Natural killer cell (primary cell): ENCODE measurements at places on chromosomes 13 and 19. TPM values are rescaled to one million over a fixed set of nuclear protein-coding genes. Genes with fewer than 3 reads are reported as not detected.

DNA sequence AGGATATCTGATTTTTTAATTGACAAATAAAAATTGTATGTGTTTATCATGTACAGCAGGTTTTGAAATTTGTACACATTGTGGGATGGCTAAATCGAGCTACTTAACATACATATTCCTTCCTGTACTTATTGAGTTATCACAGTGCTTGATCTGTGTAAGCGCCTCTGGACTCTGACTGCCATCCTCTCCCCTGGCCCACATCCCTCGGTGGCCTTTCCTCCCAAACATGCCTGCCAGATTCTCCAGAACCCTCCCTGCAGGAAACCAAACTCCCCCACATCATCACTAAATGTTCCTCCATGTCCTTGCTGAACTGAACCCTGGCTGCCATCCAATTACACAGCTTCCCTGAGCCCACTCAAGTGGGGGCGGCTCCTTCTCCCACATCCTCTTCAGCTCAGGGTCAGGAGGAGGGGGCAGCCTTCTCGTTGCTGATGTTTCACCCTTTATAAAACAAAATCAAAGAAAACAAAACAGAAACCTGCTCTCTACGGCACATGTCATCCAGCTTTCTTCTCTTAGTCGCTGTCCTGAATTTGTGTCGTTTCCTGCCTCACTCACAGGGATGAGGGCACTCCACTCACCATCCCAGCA, 97.1 kb upstream of the SPATA13 start:
- peak; percentile 10 for DNase-seq

DNA sequence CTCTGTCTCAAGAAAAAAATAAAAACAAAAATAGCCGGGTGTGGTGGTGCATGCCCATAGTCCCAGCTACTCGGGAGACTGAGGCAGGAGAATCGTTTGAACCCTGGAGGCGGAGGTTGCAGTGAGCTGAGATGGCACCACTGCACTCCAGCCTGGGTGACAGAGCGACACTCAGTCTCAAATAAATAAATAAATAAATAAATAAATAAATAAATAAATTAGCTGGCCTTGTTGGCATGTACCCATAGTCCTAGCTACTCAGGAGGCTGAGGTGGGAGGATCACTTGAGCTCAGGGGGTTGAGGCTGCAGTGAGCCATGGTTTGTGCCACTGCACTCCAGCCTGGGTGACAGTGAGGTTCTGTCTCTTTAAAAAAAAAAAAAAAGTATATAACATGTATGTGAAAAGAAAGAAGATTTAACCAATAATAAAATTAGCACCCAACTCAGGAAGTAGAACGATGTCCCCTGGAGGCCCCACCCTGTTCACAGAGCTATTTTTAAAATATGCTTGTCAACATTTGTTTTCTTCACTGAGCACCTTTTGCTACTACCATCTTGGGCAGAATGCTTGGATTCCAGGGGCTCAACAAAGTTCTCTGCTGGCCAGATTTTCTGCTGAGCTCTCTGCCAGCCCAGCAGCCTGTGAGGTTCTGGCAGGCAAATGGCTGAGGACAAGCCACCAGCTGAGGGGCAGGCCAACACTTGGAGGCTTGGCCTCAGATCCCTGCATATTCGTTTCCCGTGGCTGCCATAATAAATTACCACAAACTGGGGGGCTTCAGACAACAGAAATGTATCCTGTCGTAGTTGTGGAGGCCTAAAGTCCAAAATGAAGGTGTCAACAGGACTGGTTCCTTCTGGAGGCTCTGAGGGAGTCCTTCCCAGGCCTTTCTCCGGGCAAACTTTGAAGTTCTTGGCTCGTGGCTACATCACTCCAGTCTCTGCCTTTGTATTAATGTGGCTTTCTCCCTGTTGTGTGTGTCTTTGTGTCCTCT, 5.2 kb downstream of the SLC25A42 start:
- no peak for DNase-seq

GRCh38 chr19:31546205-31546960, 197.1 kb upstream of the TSHZ3 start:
- no peak for DNase-seq

- no peak for DNase-seq
Measured at GRCh38 chr13:35808846-35809245, 322.3 kb downstream of the DCLK1 start.

Gene SIGLEC12
- not detected for total RNA-seq

Gene SGCG
- not detected for total RNA-seq

GRCh38 chr19:45172173-45172572, 5.9 kb downstream of the TRAPPC6A start:
- peak; percentile 54 for DNase-seq

DNA sequence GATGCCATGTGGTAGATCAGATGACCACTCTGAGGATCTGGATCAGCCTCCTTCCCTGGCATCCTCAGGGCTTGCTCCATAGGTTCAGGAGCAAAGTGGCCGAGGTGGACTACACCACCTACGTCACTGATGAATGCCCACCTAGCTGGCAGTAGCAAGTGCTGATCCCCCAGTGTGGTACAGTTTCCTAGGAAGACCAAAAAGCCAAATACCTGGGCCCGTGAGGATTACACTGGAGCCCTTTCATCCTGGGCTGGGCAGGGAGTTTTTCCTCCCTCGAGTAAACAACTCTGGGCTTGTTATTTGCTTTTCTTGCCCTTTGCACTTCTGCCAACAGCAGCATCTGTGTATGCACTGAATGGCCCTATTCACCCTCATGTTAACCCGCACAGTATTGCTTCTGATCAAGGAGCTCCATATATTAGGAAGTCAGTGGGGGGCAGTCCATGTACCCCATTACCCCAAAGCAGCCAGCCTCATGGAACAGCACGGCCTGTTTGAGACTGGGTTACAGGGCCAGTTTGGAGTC, 3.3 kb upstream of the MYADM start:
- no peak for DNase-seq

GRCh38 chr19:49856574-49857021, 5.6 kb downstream of the PTOV1 start:
- DNase-seq = no peak

- DNase-seq = no peak
Measured at GRCh38 chr19:2627855-2628254, 74.6 kb downstream of the GNG7 start.

DNA sequence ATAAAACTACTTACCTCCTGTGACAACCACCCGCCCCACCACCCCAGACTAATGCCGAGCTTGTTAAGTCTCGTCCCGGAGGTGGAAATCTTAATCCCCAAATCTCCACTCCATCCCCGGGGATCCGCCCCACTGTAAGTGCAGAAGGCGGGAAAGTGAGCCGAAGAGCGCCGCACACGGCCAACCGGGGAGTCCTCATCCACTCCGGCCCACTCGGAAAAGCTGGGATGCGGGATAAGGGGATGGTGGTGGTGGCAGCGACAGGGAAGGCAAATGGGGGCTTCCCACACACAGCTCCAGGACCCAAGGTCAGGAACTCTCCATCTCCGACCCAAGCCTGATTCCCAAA, 621 bp downstream of the FBL start:
- DNase-seq = no peak

DNA sequence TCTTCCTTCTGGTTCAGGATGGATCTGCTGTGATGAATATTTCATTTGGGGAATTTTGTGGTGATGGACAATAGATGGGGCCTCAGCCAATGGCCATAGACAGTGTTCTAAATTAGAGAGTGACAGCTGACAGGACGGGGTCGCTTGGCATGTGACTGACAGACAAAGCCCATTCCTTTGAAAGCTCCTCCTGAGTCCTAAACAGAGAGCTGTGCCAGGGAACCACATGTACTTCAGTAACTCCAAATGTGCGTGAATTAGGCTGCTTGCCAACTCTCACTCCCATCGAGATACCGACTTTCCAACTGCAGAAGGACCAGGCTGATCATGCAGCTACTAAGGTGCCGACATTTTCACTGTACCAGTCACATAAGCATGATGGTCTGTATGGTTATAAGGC, 187.7 kb downstream of the SHISA2 start:
- no peak for DNase-seq

Gene IGFL3
- not detected for total RNA-seq

GRCh38 chr19:18453269-18454024, 15.5 kb upstream of the ISYNA1 start:
- no peak for DNase-seq

- DNase-seq = no peak
Measured at GRCh38 chr13:100274942-100275506, 186.1 kb downstream of the PCCA start.

GRCh38 chr13:108044954-108045353, 170.4 kb downstream of the LIG4 start:
- DNase-seq = no peak

DNA sequence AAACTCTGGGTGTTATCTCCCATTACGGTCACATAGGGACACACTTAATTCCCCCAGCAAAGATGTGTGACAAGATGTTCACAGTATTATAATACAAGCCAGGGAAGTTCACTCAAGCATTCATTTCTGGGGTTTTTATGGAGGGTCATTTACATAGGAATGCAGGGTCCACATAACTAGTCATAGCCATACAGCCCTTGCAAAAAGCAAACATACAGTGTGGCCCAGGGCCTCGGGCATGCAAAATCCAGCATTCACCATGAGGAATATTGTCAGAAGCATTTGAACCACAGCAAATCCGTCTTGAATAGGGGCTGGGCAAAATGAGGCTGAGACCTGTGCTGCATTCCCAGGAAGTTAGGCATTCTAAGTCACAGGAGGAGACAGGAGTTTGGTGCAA, 13.0 kb upstream of the ZNF460 start:
- no peak for DNase-seq

DNA sequence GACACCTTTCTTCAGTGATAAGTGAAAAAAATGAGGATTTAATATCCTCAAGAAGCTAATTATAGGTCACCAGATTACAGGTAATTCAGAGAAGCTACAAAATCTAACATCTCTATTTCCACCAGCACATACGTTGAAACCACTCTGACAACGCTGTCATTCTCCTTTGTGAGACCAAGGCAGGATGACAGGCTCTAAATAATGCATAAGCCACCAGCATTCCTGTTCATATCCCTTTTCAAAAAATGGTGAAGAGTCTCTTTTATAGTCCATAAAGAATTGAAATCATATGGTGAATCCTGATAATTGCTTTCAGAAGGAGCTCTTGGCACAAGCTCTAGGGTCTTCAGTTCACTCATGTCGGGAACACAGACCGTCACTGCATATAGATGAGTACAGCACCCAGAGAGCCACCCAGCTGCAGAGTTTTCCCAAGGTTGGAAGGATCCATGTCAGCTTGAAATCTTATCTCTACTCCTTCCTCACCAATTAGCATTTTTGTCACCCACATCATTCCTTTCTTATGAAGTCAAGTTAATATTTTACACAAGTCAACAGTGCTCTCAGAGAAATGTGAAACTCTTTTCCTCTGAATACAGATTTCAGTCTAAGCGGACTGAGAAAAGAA, 431.4 kb downstream of the TBC1D4 start:
- no peak for DNase-seq

Gene NANOS3
- 6.3 TPM for total RNA-seq

Gene KLHL1
- total RNA-seq = not detected

Gene GNG7
- 0.75 TPM for total RNA-seq

GRCh38 chr13:110377826-110378201, 70.7 kb downstream of the COL4A2 start:
- no peak for DNase-seq

- DNase-seq = no peak
Measured at GRCh38 chr13:112443191-112443994, 67.2 kb downstream of the SPACA7 start.

DNA sequence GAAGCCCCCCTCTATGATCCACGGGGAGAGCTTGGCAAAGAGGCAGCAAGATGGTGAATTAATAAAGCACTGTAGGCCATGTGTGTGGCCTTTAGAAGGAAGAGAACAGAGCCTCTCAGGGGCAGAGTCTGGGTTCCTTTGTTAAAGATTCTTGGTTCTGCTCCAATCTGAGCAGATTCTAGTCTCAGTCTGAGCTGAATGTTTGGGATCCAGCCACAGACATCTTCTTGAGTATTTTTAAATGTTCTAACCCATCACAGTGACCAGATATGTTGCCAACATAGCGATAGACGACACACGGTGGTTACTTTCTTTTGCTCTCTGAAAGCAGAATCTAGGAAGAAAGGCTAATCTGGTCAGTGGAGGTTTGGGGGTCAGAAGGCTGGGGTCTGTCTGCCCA, 147.5 kb upstream of the GPR12 start:
- DNase-seq = no peak

GRCh38 chr13:41032691-41033376, 13.7 kb upstream of the ELF1 start:
- no peak for DNase-seq

DNA sequence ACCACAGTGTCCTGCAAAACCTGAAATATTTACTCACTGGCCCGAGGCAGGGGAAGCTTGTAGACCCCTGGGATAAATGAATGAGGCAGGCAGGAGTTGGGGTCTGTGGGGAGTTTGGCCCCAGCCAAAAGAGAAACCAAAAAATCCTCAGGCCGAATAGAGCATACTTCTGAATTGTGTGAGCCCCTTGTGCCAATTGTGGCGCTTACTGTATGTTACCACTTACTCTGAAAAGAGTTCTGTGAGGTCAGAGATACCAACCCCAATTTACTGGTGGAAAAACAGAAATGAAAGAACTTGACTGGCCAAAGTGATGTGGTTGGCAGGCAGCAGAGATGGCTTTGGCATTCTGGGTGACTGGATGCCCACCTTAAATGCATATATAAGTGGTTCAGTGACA, 6.9 kb downstream of the CARM1 start:
- DNase-seq = no peak

- DNase-seq = no peak
Measured at GRCh38 chr13:40313269-40314200, 352.9 kb downstream of the FOXO1 start.

Gene ZNF563
- total RNA-seq = 0.78 TPM

- no peak for DNase-seq
Measured at GRCh38 chr19:50258918-50259372, 55.5 kb downstream of the MYH14 start.

- DNase-seq = peak; percentile 80
Measured at GRCh38 chr19:35211545-35212230, 16.9 kb downstream of the FAM187B start.

Gene LINGO3
- 0.68 TPM for total RNA-seq

- no peak for DNase-seq
Measured at GRCh38 chr13:114022876-114023275, 49.0 kb upstream of the C13orf46 start.

Gene GIPC3
- total RNA-seq = 0.56 TPM

Gene TTC9B
- total RNA-seq = not detected

GRCh38 chr13:20774746-20775145, 985 bp upstream of the EEF1AKMT1 start:
- DNase-seq = no peak

DNA sequence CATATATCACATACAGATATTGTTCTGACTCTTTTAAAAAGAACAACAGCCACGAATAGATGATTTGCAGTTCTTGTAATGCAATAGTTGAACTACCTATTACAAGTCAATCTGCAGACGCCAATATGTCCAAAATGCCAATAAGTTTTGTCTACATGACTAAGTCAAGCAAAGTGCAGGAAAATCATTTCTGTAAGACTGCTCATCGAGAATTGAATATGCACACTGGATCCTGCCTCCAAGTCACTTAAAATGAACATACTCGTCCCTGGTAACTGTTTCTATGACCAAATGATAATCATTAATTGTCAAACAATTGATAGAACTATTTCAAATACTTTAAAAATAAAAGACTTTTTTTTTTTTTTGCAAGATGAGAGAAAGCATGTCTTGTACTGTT, 375.6 kb downstream of the ITGBL1 start:
- no peak for DNase-seq
